ENCODE measurements at places on chromosomes 3 and 15. TPM values are rescaled to one million over a fixed set of nuclear protein-coding genes. Genes with fewer than 3 reads are reported as not detected.

The FANCI gene
- total RNA-seq, result 29.5 TPM

The NEK10 gene
- 5.0 TPM for total RNA-seq

The COL7A1 gene
- total RNA-seq, result 71.4 TPM

The UBE2E2 gene
- 111 TPM for total RNA-seq

The EPB42 gene
- total RNA-seq, result 10.4 TPM

The THBS1 gene
- total RNA-seq, result 291 TPM

The GOLGA6D gene
- 0.30 TPM for total RNA-seq

The SLMAP gene
- 83.2 TPM for total RNA-seq

The CISH gene
- 10.0 TPM for total RNA-seq

The GPR160 gene
- 4.6 TPM for total RNA-seq

The GANC gene
- total RNA-seq, result 20.7 TPM

The STAG1 gene
- 80.2 TPM for total RNA-seq

The GABPB1 gene
- 27.4 TPM for total RNA-seq

DNA sequence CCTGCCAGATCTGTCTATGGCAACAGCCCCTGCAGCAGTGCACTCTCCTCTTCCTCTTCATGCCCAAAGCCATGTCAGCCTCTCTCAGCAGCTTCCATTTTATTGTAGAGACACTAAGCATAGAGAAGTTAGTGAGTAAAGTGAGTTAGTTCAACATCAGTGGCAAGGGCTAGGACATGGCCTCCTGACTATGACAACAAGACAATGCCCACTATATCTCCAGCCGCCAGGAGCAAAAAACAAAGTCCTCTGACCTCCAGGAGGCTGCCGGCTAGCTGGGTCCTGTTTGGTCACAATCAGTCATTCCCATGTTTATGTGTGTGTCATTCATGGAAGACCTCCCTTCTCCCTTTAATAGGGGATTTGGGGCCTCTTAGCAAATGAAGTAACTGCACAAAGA, 14.9 kb downstream of the NR1I2 start:
- no peak for DNase-seq

GRCh38 chr3:29335438-29335837, 54.6 kb downstream of the RBMS3 start:
- DNase-seq, result peak; percentile 100

- DNase-seq, result no peak
These were observed 78.3 kb downstream of the SHQ1 start for GRCh38 chr3:72769758-72770540.

GRCh38 chr3:134743006-134743405, 52.1 kb upstream of the EPHB1 start:
- no peak for DNase-seq

DNA sequence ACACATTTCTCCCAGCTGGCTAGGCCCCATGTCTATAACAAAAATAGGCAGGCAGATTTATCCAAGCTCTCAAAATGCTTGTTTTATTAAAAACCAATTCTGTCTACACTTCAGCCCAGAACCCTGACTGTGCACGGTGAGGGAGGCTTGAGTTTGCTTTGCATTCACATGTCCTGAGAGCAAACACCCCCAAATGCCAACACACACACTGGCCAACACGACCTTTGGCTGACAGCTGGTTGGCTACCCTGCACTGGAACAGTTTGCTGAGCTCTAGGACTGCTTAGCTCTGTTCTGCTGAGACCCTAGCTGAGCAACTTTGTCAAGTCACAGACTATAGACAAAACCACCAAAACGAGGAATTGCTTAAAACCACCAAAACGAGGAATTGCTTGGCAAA, 3.6 kb downstream of the STIMATE start:
- no peak for DNase-seq

- DNase-seq, result no peak
These were observed 297.5 kb downstream of the SHQ1 start for GRCh38 chr3:72550582-72551262.

- no peak for DNase-seq
These were observed 12.1 kb downstream of the ARPP19 start for GRCh38 chr15:52556524-52557273.

GRCh38 chr3:49329186-49329585, 10.7 kb downstream of the USP4 start:
- DNase-seq, result no peak

GRCh38 chr15:78084449-78084750, 6.9 kb upstream of the TBC1D2B start:
- DNase-seq, result no peak

GRCh38 chr15:58988006-58988785, 733 bp downstream of the RNF111 start:
- DNase-seq, result peak; percentile 64

DNA sequence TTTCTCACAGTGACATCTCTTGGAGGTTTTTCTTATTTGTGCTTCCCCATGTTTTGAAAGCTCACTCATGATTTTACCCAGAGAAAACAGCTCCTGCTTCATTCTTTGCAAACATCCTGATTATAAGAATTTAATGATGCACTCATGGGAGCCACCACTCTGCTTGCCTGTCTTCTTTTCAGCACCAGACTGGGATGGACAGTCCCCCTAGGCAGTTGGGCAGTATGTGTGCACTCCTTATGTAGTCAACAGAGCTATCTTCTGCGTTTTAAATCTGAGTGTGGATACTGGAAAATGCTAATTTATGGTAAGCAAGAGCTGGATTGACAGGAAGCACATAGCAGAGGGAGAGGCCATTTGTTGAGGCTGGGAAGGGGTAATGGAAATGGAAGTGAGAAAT, 276.1 kb downstream of the AGBL1 start:
- DNase-seq, result no peak

DNA sequence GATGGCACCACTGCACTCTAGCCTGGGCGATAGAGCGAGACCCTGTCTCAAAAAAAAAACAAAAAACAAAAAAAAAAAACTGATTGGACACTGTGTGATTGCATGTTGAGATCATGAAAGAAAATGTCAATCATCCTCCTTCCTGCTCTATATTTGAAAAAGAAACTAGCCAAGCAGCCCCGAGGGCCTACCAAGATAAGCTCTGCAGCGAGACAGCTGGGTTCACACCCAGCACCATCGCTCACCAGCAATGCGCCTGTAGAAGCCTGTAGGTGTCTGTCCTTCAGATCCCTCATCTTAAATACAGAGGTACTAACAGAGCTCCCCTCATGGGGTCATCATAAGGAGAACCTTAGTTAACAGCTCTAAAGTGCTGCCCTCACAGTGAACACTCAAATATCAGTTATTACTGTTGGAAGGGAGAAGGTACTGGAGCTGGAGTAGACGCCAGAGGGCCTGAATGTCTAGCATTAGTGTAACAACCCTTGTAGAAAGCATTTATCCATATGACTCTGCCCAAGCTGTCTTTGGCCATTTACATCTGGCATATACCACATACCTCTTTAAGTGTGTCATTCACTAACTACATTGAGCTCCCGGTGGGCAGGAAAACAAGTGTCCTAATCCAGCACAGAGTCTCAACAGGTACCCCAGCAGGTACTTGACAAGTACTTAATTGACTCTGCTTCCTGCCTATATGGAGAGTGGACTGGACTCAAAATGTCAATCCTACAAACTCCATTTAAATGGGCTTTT, 22.9 kb downstream of the MYLK start:
- no peak for DNase-seq

DNA sequence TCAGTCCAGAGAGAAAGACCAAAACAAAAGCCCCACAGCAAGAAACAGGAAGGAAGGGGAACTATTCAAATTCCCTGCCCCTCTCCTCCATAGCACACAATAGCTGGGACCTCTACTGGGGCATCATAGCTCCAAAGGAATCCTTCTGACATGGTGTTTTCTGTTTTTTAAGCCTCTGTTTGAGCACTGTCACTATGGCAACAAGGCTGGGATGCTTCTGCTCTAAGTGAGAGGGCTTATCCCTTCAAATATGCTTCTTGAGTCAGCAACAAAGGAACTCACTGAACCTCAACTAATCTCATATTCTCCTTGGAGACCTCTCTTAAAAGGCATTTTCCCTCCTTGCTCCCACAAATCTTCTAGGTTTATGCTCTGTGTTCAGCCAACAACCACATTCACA, 40.5 kb downstream of the MYLK start:
- DNase-seq, result no peak

GRCh38 chr3:103499132-103499900, 1064.5 kb downstream of the ZPLD1 start:
- DNase-seq, result no peak

DNA sequence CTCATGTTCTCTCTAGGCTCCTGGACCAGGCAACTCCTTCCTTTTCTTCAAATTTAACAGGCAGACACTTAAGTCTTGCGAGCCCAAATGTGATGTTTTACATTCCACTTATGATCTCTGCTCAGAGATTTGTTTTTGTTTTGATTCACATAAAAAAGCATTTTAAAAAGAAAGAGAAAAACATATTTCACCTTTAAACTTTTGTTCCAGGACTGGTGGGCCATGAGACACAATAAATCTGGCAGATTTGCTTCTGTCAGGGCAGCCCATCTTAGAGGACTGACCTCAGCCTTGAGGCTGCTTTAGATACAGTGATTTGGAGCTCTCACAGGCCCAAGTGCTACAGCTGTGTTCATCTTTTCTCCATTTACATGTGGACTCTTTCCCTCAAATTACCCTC, 52.0 kb downstream of the CMSS1 start:
- DNase-seq, result no peak

GRCh38 chr3:176376531-176376930, 820.8 kb downstream of the TBL1XR1 start:
- no peak for DNase-seq

GRCh38 chr3:191120447-191121298, 78.4 kb upstream of the OSTN start:
- no peak for DNase-seq

- DNase-seq, result no peak
These were observed 14.5 kb downstream of the TIPARP start for GRCh38 chr3:156688632-156689452.

DNA sequence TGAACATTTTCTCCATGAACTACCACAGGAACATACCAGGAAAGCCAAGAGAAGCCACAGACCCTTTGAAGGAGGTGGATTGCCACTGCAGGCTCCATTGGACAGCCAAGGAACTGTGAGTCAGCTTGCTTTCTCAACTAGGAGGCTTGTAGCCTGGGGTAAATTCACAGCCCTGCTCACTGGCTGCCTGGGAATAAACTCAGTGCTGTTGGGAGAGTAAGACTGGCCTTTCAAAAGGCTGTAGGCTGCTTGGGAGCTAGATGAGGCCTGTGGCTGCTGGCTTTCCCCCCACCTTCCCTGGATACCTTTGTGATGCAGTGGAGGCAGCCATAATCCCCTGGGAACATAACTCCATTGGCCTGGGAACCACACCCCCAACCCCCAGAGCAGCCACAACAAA, 223.5 kb upstream of the RBMS3 start:
- no peak for DNase-seq

- DNase-seq, result no peak
These were observed 159.5 kb downstream of the PLCH1 start for GRCh38 chr3:155585384-155585783.

- no peak for DNase-seq
These were observed 2.5 kb upstream of the FBN1 start for GRCh38 chr15:48647962-48648361.

DNA sequence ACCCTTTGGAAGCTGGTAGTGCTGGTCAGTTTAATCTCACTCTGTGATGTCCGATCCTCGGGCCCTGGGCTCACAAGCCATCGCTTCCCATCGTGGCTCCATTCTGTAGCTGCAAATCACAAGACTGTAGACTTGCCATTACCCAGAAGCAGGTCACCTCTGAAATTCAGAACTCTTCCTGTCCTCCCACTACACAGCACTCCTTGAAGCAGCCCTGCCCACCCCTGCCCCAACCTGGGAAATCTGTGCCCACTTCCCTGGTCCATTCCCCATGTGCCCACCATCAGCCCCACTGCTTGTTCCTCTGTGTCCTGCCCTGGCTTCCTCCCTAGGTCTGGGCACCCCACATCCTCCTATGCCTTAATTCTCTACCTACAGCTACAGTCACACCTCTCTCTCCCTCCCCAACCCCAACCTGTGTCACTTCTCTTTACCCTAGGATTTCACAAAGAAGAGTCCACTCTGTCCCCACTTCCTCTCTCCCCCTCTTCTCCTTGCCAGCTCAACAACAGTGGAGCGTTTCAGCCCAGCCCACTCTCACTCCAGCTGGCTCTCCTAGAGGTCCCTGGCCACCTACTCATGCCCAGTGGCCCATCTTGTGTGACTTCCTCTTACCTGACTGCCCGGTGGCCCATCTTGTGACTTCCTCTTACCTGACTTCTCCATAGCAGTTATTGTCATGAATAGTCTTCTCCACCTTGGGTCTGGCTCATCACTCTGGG, 8.3 kb downstream of the ZNF710 start:
- no peak for DNase-seq

DNA sequence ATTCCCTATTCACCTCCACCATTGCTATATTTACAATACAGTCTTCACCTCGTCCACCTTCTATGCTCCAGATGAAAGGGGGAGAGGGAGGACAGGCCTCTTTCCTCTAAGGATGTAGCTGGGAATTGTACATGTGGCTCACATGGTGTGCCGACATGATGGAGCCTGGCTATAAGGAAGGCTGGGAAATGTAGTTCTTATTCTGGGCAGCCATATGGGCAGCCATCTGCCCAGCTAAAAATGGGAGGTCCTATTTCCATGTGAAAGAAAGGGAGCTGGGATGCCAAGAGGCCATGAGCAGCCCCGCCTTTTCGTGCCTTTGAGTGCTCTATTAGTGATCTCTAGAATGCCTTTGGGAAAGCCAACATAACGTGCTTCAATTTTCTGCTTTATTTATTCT, 27.1 kb upstream of the MGLL start:
- no peak for DNase-seq

DNA sequence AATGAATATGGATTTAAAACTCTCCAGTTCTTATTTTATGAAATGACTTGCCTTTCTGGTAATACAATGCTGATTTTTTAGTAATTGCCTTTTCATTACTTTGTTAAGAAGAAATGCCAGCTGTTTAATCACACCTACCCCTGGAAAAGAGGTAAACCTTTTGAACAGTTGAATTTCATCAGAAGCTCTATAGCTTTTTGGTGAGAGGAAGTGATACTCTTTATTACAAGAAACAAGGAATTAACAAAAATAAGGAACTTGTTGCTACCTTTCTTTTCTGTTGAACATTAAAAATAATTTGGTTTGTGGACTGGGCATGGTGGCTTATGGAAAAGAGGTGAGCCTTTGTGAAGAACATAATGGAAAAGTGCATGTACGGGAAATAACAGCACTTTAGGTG, 19.7 kb downstream of the BLOC1S6 start:
- DNase-seq, result no peak

GRCh38 chr15:76339305-76340197, 3.0 kb downstream of the ISL2 start:
- no peak for DNase-seq

DNA sequence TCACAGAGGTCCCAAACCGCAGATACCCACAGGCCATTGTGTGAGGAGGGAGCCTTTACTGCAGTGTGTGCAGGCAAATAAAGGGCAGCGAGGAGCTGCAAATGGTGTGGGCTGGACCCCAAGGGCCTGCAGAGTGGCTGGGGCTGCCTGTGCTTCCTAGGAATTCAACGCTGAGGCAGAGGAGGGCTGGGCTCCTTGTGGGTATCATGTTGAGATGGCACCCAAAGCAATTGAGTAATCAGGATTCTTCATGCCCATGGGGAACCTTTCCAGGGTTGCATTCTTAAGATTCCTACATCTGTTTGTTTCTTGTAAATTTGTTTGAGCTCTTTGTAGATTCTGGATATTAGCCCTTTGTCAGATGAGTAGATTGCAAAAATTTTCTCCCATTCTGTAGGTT, 85.4 kb upstream of the LIPC start:
- no peak for DNase-seq

- DNase-seq, result peak; percentile 53
These were observed 237.6 kb upstream of the BHLHE40 start for GRCh38 chr3:4741404-4742307.
